CD4-positive, alpha-beta T cell treated with Interferon alpha-2 for 1 hour (primary cell): ENCODE measurements at places on chromosomes 2 and 18.

- DNase-seq: no peak
Observed at GRCh38 chr2:55003706-55004639, 46.3 kb downstream of the RTN4 start.

GRCh38 chr2:17634997-17635396 lies 94.5 kb downstream of the VSNL1 start:
- DNase-seq: no peak

GRCh38 chr2:39264733-39265132 lies 21.0 kb upstream of the CDKL4 start:
- DNase-seq: no peak

DNA sequence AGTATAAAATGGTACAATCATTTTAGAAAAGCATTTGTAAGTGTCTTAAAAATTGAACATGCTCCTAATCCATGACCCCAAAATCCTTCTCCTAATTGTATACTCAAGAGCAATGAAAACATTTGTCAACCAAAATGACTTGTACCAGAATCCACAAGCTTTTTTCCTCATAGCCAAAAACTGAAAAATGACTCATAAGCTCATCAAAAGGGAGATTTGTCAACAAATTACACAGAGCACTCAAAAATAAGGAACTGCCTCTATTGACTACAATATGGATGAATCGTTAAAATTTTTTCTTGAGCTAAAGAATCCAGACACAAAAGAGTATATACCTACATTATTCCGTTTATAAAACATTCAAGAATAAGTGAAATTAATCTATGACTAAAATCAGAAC lies 544.8 kb downstream of the ARHGAP15 start:
- DNase-seq: no peak

DNA sequence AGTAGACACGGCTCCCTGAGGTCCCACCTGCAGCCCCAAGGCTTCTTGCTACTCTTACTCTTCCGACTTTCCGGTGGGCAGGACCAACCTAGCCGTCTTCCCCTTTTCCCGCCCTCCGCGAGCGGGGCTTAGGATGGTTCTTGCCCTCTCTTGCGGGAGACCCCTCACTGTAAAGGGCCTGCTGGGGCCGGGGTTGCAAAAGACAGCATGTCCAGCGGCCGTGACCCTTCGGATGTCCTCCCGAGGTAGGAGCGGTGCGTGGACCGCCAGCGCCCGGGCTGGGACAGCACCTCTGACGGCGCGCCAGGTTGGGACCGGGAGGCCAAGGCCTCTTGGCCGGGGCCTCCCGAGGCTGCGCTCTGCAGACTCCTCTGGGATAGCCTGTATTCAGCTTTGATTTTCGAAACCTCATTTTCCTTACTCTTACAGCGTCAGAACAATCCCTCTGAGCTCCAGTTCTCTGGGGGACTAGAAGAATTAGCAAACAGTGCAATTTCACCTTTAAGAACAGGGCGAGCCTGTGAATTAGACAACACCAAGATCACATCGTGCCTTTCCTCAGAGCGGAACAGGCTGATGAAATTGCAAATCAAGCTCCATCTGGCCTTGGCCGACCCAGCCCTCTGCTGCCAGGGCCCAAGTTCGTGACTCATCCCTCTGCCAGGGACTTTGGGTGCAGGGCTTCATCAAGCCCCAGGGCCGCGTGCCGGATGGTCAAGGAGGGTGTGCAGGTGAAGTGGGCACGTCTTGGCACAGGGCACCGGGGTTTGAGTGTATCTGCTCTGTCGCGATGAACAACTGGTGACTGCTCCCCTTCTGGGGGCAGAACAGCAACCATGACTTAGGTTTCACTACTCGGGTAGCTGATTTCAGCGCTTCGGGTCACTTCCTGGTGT lies 777 bp downstream of the MOCOS start:
- no peak for DNase-seq

GRCh38 chr2:54212456-54212855 lies 43.6 kb downstream of the TSPYL6 start:
- no peak for DNase-seq

DNA sequence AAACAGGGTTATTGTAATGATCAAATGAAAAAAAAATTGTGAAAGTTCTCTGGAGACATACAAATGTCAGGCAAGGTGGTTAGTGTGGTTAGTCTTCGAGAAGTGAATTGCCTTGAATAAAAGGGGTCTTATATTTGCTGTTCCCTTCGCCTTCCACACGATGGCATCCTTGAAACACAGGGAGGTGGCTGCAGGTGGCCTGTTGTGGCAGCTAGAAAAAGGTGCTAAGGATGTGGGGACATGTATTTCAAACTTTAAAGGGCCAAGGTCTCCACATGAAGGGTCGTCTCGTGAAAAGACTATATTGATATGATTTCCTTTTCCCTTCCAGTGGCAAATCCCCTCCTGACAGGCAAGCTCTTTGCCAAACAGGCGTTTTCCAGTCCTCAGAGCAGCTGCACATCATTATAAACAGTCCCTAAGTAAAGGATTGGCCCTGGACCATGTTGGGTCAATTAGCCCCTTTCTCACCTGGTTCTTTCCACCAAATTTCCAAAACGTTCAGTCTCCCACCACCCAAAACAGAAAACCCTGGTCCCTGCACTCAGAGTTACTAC lies 68.5 kb downstream of the COPS8 start:
- DNase-seq: peak; percentile 49

DNA sequence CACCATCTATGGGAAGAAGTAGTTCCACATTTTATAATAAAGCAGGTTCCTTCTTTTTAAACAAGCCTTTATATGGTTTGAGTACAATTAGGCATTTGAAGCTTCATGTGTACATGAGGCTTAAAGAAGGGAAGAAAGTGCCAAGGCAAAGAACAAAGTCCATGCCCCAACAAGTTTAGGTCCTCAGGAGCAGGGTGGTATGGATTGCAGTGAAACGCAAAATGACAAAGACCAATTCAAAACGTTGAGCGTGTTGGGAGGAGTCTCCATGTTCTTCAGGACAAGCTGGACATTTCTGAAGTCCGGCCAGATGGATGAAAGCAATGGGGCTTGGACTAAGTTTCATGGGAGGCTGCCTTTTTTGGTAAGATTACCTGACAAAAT lies 78.8 kb upstream of the FZD5 start:
- no peak for DNase-seq
